ENCODE measurements at places on chromosomes 5 and 9. TPM values are rescaled to one million over a fixed set of nuclear protein-coding genes. Genes with fewer than 3 reads are reported as not detected.
A peak's percentile ranks its signal among the peaks of the same experiment; 100 is the strongest.

The DMRT2 gene
- total RNA-seq: 1.5 TPM

DNA sequence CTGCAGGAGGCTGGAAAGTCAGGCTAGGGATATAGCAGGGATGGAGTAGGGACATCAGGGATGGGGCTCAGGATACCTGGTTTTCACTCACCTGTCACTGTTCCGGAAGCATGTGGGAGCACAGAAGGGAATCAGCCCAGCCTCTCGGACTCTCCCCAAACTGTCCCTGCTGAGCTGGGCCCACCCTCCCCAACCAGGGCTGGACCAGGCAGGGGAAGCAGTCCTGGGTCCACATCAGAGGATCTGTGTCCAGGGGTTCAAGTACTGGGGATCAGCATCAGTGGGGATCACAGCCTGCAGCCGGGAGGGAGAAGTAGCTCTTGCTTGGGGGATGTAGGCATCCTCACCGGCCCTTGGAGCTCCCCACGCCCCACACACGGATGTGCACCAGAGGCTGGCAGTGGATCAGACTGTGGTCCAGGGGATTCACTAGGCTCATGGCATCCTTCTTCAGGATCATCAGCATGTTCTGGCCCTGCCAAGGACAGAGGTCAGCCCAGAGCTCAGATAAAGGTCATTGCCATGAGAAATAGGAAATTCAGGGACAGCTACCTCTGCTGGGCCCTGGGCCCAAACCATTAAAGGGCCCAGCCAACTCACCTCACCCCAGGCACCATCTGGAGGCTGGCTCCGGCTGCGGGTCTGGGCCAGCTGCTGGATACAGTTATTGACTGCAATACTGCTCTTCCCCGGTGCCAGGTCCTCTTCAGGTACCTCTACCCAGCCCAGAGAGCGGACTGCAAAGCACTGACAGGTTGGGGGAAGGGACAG lies 2.5 kb downstream of the APBB3 start:
- DNase-seq: no peak

GRCh38 chr5:122332599-122333555 lies 20.8 kb downstream of the SNCAIP start:
- no peak for DNase-seq

GRCh38 chr9:98172604-98173003 lies 19.8 kb downstream of the CORO2A start:
- DNase-seq: no peak

- peak; percentile 17 for DNase-seq
Measured at GRCh38 chr5:176540956-176541337, 3.7 kb upstream of the RNF44 start.

The PCDHGB4 gene
- total RNA-seq: 1.2 TPM

GRCh38 chr5:38576442-38576841 lies 20.0 kb upstream of the LIFR start:
- no peak for DNase-seq

DNA sequence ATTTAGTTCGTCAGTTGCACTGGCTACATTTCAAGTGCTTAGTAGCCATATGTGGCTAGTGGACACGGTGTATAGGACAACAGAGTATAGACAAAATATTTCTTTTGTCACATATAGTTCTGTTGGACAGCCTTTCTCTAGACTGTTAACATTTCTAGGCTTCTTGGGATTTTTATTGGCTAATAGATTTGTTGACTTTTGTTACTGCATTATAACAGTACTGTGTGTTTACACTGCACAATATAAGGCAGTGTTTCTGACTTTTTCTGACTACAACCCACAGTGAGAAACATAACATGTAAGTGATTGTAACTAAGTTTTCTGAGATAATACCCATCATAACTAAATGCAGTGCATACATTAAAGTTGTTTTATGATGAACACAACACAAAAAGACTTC lies 11.3 kb downstream of the FBXO38 start:
- DNase-seq: no peak

GRCh38 chr9:82555031-82555430 lies 507.9 kb downstream of the RASEF start:
- no peak for DNase-seq

The CMYA5 gene
- total RNA-seq: 0.55 TPM

DNA sequence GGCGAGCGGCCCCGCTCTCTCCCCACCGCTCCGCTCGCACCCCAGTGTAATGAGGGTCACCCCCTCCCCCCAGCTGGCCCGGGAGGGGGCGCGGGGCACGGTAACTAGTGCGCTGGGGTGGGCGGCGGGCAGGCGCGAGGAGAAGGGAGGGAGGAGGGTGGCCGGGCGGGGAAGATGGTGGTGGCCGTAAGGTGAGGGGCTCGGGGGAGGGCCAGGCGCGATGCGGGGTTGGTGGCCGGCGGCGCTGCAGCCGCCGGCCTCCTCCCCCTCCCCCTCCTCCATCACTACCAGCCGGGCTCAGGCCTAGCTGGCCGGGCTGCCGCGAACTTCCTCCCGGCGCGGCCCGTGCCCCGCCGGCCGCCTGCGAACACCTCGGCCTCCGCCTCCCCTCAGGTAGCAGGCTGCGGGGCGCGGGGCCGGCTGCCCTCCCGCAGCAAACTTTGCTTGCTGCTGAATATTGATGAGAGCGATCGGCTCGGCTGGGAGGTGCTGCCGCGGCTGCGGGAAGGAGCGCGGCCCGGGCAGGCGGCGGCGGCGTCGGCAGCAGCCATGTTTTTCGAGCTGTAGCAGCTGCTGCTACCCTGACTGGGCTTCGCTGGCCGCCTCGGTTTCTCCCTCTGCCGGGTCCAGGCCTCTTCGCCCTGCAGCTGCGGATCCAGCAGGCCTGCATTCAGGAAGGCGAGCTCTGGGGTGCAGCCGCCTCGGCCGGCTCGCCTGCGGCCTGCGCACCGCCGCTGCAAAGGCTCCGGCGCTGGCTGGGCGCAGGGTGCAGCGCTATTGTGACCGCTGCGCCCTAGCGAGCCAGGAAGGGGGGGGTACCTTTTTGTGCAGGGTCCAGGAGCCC lies 502 bp downstream of the NSD1 start:
- DNase-seq: peak; percentile 53

GRCh38 chr5:154268073-154268472 lies 77.5 kb downstream of the GALNT10 start:
- no peak for DNase-seq

DNA sequence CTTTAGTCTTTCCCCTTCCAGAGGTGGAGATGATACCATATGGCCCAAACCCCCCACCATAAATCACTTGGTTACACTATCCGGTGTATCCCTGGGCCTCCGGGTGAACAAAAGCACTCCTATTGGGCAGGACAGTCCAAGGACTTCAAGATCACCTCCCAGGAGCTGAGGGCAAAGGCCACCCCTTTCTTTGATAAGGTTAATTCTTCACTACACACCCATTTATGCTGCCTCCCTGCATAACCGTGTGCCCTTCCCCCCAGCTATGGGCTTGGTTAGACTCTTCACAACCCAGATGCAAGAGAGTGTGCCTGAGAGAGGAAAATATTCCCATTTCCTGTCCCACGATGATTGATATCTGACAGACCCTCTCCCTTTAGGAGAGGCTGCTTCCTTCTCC lies 64.8 kb upstream of the PRRC1 start:
- peak; percentile 7 for DNase-seq

DNA sequence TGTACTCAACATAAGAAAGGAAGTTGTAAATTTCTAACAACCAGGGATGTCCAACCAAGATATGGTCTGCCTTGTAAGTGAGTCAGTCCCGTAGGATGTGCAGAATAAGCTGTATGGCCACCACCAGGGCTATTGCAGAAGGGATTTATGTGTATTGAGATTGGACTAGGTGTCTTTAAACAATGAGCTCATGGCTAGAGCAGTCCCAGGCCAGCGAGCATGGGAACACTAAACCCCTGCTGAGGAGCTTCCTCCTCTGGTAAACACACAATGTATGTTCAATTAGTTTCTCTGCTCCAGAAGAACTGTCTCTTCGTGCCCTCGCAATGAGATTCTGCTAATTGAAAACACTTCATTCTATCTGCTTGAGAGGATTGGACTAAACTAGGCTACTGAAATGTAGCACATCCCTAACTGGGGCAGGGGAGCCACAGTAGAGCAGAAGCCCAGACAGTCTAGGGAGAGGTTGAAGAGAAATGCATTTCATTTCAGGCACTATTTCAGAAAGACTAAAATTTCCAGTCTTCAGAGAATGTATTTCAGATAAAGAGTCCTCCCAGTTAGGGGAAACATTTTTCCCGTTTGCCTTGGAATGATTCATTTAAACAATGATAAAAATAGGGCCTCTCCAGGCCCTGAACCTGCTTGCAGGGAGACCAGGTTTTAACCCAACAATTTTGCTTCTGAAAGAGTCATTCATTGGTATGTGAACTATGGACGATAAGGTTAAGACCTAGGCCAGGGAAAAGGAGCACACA lies 154.7 kb downstream of the FAM114A2 start:
- no peak for DNase-seq

GRCh38 chr9:137028263-137029057 lies 423 bp upstream of the ABCA2 start:
- DNase-seq: peak; percentile 81
